ENCODE measurements at places on chromosomes 3 and 15. TPM values are rescaled to one million over a fixed set of nuclear protein-coding genes. Genes with fewer than 3 reads are reported as not detected.

GRCh38 chr3:174158674-174159073 is 700.5 kb upstream of the NAALADL2 start:
- DNase-seq: no peak

DNA sequence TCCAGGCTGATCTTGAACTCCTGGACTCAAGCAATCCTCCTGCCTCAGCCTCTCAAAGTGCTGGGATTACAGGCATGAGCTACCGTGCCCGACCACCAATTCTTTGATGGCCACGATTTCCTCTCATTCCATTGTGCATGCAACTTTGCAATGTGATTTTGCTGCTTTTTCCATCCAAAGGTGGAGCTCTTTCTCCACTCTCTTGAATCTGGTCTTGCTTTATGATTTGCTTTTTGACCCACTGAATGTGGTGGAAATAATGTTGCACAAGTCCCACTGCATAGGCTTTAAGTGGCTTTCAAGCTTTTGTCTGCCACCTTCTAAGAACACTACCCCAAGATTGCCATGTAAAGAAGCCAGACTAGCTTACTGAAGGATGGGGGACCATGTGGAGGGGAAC is 10.6 kb downstream of the RPS27L start:
- DNase-seq: no peak

GRCh38 chr3:11356269-11356668 is 84.1 kb downstream of the ATG7 start:
- DNase-seq: no peak

PRR23C gene
- total RNA-seq: not detected

DNA sequence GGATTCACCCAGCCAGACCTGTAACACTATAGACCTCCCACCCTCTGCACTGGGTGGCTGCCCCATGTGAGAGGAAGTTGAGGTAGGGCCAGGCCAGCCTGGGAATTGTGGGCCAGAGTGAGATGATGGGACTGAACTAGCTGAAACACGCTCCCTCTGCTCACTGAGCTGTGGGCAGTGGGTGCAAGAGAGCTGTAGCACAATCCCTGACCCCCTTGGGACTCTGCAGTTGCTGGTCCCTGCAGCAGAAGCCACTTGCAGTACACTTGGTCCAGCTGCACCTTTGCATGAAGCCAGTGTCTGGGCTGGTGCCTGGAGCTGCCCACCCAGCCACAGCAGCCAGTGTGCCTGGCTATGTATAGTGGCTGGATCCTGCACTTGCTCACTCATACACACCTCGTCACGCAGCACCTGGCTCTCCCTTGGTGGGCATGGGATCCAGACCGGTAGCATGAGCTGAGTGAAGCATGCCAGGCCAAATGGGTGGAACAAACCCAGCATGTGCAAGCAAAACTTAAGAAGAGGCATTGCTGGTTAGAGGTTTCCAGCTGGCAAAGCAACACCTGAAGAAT is 805.7 kb upstream of the GBE1 start:
- DNase-seq: no peak

DNA sequence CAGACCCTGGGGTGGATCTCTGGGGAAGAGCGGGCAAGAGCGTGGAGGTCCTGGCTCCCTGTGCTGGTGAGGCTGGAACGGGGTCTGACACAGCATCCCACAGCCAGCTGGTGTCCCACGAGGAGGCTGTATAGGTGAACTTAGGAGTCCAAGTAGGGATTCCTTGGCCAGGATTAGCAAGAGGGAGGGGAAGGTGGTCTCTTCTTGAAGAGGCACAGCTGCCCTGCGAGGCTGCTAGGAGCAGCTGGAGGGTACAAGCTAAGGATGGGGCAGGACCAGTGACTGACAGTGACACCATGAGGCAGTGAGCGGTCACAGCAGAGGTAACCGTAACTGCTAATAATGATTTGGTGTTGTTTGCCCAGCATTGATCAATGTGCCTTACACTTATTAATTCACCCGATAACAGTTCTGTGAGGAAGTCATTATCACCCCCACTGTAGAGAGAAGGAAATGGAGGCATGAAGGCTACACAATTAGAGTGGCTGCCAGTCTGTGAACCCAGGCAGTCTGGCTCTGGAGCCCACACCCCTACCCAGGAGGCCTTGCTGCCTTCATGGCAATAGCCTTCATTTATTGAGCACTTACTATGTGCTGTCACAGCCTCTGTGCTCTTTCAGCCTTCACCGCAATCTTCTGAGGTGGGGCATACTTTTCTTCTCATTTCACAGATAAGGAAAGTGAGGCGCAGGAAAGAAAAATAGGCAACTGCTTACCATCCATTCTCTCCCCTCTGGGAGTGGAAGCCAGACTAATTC is 59.4 kb downstream of the TMEM44 start:
- peak; percentile 53 for DNase-seq

DNA sequence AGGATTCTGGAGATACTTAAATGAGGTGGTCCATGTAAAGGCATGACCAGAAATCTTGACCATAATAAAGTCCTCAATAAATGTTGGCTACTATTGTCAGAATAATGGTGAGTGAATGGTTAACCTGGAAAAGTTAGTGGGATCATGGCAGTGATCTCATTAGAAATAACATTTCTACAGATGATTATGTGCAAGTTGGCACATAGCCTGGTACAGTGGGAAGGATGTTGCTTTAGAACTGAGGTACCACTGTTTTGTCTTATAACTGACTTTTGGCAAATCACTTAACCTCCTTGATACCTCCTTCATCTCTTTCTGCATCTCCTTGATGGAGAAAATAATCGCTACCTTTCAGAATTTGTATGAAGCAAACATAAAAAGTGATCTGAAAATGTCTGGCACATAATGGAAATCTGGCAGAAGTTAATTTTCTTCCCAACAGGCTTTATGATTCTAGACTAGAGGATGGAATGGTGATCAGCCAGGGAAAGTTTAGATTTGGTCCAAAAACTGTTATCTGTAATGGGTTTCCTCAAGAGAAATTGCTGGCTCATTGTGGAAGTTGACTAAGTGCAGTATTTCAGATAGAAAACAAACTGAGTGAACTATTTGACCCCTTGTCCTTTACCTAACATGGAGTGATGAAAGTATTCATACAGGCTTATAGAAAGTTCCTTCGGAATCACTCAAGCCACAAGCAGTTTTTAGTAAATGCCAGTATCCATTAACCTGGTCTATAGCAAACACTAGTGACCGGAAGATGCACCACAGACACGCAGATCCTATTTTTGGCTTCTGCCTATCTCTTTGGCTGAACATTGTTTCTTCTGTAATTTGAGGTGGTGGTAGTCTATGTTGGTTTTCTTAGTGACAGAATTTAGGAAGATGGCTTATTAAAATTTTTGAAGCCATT is 449.6 kb upstream of the TGFBR2 start:
- DNase-seq: no peak

DNA sequence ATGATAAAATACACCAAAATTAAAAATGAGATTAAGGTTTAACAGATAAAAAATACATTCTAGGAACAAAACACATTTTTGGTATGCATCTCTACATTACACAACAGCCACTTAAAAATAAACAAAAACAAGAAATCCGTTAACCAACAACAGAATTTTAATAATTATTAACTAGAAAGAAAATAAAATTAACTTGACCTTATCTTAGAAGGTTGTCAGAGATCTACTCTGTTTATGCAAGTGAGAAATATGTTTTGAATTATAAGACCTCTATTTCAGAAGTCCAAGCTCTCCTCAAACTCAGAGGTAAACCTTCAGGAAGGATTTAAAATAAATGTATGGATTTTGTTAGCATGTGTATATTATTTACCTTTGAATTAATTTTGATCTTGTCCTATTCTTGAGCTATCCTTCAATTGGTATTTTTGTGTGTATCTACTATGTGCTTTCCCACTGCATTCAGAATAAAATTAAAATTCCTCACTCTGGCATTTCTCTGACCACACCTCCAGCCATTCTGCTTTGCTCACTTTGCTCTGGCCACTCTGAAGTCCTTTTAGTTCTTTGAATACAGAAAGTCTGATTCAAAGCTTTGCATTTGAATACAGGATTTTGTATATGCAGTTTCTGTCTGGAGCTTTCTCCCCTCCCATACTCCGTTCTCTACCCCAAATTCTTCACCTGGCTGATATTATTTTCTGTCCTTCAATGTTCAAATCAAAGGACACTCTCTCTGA is 352.0 kb downstream of the ZBTB20 start:
- DNase-seq: no peak

GRCh38 chr3:128436214-128436613 is 30.5 kb downstream of the DNAJB8 start:
- no peak for DNase-seq

- no peak for DNase-seq
Measured at GRCh38 chr3:70805061-70805889, 492.8 kb upstream of the MDFIC2 start.

GRCh38 chr3:99960941-99961340 is 143.3 kb downstream of the CMSS1 start:
- DNase-seq: no peak

CD80 gene
- total RNA-seq: not detected

DNA sequence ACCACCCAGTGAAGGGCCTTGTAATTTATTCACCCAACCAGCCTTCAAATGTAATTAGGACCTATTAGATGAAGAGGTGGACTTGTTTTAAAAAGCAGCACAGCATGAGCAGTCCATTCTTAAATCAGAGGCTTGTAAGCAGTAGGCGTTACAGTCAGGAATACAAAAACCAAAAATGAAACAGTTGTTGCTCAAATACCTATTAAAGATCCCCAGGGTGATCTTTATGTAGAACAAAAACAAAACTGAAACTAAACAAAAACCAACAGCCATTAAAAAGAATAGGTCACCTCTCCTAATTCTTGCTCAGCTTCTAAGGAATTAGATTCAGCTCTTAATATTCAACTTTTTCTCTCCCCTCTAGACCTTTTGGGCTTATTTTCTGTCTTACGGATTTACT is 104.9 kb upstream of the ST8SIA2 start:
- no peak for DNase-seq

DNA sequence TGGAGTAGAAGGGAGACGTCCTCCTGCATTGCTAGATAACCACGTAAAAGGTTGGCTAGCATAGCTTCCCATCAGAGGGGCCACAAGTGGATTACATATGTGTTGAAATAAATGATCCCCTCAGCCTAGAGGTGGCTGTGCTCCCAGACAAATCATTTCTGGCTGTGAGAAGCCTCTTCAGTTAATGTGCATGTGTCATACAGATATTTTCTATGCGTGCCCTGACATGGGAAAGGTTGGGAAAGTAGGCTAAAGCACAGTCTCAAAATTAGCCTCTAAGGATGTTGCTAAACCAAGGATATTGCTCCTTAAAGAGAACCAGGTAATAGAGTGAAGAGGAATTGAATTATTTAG is 17.8 kb downstream of the USP3 start:
- no peak for DNase-seq

GRCh38 chr15:50113992-50114780 is 4.8 kb downstream of the ATP8B4 start:
- DNase-seq: no peak

DNA sequence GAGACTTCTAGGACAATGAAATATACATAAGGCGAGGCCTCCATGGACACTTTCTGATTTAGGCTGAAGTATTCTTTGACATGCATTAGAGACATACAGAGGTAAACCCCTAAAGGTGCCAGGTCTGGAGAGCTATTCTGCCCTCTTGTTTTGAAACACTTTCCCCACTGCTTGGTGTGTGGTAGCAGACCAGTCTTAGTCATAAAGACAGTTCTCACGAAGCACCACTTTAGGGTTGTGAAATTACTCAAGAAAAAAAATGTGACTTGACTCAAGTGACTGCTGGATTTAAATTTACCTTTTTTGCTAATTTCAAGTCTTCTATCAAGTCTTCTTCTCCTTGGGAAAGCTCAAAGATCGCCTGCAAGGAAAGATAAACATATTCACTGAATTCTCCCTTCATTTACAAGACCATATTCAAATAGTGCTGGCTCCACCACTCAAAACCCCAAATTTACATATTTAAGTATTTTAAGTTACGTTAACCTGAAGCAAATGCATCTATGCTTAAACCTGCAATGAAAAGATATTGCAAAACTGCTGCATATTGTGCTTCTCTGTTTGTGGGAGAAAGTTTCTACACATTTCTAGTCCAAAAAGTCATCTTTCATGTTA is 48.4 kb downstream of the ARHGEF3 start:
- DNase-seq: no peak

REC114 gene
- total RNA-seq: 0.28 TPM

- no peak for DNase-seq
Measured at GRCh38 chr15:56076640-56077039, 83.2 kb upstream of the NEDD4 start.

CPA3 gene
- 2.6 TPM for total RNA-seq

ARRDC4 gene
- total RNA-seq: 13.3 TPM

ANKUB1 gene
- total RNA-seq: not detected

SEMA3G gene
- 10.8 TPM for total RNA-seq

PP2D1 gene
- total RNA-seq: not detected

WDR93 gene
- total RNA-seq: not detected

CLRN1 gene
- not detected for total RNA-seq

GRCh38 chr3:39753391-39753790 is 56.0 kb upstream of the MYRIP start:
- no peak for DNase-seq

SPSB4 gene
- 8.7 TPM for total RNA-seq

- peak; percentile 22 for DNase-seq
Measured at GRCh38 chr3:123026565-123027291, 835 bp downstream of the SEMA5B start.

GRCh38 chr3:133412183-133413132 is 12.6 kb downstream of the BFSP2 start:
- no peak for DNase-seq

COL6A5 gene
- not detected for total RNA-seq

CPLX3 gene
- 0.64 TPM for total RNA-seq

CPN2 gene
- 2.6 TPM for total RNA-seq

DNA sequence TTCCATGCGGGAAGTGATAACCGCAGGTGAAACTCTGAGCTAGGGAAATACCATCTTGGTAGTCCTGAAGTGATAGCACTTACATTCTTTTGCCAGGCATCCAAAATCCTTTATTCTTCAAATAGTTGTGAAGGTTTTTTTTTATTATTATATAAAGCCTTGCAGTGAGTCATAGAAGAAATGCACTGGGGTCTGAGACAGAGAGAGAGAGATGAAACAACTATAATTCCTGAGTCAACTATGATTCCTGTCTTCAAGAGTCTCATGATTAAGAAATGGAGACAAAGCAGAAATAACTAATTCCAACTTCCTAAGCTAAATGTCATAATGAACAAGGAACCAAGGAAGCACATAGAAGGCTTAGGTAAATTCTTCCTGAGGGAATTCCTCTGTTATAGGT is 495.6 kb downstream of the LPP start:
- DNase-seq: no peak
